CD4-positive, alpha-beta memory T cell (primary cell): ENCODE measurements at places on chromosomes 4 and X. TPM values are rescaled to one million over a fixed set of nuclear protein-coding genes. Genes with fewer than 3 reads are reported as not detected.
A peak's percentile ranks its signal among the peaks of the same experiment; 100 is the strongest.

GRCh38 chr4:153419673-153420278, 46.4 kb upstream of the TMEM131L start:
- no peaks in the 10 kb centered on the region for H3K27me3 ChIP-seq
- DNase-seq: no peak
- H3K4me1 ChIP-seq: peaks cover 16% of the 10 kb centered on the region
- H3K4me3 ChIP-seq: no peak overlapping the region
- no peaks in the 10 kb centered on the region for H3K36me3 ChIP-seq

- no peak for DNase-seq
- H3K4me1 ChIP-seq: no peaks in the 10 kb centered on the region
- no peaks in the 10 kb centered on the region for H3K27me3 ChIP-seq
- no peaks in the 10 kb centered on the region for H3K36me3 ChIP-seq
- H3K4me3 ChIP-seq: no peak overlapping the region
- H3K27ac ChIP-seq: no peak overlapping the region
Observed at GRCh38 chr4:109327641-109328040, 25.2 kb upstream of the COL25A1 start.

GRCh38 chrX:108132876-108133275, 41.3 kb downstream of the ATG4A start:
- H3K4me3 ChIP-seq: no peak overlapping the region
- no peak for DNase-seq
- peaks cover 2% of the 10 kb centered on the region for H3K36me3 ChIP-seq
- H3K27me3 ChIP-seq: no peaks in the 10 kb centered on the region
- no peak overlapping the region for H3K27ac ChIP-seq
- no peaks in the 10 kb centered on the region for H3K4me1 ChIP-seq

DNA sequence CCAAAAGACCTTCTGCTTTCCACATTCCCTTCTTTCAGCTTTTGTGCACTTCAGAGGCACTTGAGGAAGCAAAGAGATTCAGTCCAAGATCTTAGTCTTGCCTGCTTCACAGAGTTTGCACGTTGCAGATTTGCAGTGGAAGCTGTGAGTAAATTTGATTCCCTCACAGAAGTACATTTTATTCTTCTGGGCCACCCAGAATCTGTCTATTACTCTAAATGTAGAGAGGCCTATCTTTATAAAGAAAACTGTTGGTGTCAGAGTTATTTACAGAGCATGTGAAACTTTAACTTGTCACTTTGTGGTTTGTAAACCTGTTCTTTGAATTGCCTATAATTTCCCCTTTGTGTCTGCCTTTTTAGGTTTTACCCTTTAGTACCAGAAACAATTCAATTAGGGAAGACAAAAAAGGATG, 15.5 kb downstream of the SPRY1 start:
- no peak overlapping the region for H3K4me3 ChIP-seq
- no peaks in the 10 kb centered on the region for H3K27me3 ChIP-seq
- DNase-seq: no peak
- no peaks in the 10 kb centered on the region for H3K36me3 ChIP-seq
- H3K4me1 ChIP-seq: peaks cover 4% of the 10 kb centered on the region

DNA sequence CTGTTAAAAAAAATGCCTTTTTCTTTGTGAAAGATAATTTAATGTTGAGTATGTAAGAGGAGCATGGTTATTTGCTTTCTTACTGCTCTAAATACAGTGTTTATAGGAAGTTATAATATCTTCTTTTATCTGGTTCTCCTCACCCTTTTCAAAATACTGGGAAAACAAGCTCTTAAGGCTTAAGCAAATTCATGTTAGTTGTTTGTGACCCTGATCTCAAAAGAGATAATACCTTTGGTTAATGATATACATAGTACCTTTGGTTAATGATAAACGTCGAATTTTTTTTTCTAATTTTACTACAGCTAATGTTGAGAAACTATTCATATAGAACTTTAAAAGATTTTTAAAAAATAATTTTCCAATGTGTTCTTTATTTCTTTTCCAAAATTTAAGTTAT, 180.1 kb downstream of the RAPGEF2 start:
- H3K4me3 ChIP-seq: no peak overlapping the region
- DNase-seq: no peak
- no peaks in the 10 kb centered on the region for H3K4me1 ChIP-seq

GRCh38 chr4:157128395-157128794, 52.4 kb downstream of the GLRB start:
- H3K27ac ChIP-seq: no peak overlapping the region
- no peak for DNase-seq
- no peaks in the 10 kb centered on the region for H3K27me3 ChIP-seq
- no peak overlapping the region for H3K4me3 ChIP-seq

DNA sequence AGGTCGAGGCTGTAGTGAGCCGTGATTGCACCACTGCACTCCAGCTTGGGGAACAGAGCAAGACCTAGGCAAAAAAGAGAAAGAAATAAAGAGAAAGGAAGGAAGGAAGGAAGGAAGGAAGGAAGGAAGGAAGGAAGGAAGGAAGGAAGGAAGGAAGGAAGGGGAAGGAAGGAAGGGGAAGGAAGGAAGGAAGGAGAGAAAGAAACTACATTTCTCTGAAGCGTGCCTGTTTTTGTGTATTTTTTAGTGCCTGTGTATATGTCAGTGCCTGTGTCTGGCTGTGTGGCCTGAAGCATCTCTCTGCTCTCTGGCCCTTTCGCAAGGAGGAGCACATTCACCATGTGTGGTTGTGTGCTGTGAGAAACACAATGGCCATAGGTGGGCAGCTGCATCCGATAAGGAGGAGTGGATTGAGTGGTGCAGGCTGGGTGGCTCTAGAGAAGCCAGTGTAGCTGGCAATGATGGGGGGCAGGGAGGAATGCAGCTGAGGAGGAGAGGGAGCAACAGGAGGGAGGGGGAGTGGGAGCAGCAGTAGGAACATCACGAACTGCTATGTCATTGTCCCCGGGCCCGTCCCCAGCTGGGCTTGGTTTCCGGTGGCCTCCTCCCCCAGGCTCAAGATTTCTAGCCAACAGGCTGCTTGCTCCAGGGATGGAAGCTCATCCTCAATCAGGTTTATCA, 11.4 kb downstream of the SYN1 start:
- no peaks in the 10 kb centered on the region for H3K4me1 ChIP-seq
- no peaks in the 10 kb centered on the region for H3K27me3 ChIP-seq
- DNase-seq: no peak
- H3K4me3 ChIP-seq: no peak overlapping the region
- H3K27ac ChIP-seq: no peak overlapping the region
- no peaks in the 10 kb centered on the region for H3K36me3 ChIP-seq

DNA sequence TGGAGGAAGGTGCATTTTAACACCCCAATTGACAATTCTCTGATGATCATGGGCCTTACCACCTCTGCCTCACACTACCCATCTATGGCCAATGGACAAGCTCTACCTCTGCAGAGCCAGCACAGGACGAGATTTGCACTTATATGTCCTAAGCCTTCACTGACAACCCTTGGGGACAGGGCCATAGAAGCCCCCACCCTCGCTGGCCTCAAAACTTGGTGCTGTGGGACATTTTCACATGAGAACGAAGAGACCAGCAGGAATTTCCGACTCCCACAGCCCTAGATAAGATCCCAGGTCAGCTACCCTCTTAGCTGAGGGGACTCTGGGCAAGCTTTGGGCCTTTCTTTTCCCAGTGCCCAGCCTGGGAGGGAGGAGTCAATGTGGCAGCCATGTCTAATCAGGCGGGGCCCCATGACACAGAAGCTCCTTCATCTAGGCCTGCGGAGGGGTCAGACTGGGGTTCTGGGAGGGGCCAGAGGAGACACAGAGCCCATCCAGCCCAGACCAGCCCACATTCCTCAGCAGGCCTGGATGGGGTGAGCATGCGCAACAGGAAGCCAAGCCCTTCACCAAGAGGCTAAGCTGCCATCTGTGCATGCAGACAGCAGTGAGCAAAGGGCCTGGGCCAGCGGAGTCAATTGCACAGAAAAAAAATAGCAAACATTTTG, 12.1 kb downstream of the PJA1 start:
- DNase-seq: no peak
- no peak overlapping the region for H3K27ac ChIP-seq
- no peaks in the 10 kb centered on the region for H3K4me1 ChIP-seq
- no peaks in the 10 kb centered on the region for H3K27me3 ChIP-seq
- H3K36me3 ChIP-seq: no peaks in the 10 kb centered on the region

DNA sequence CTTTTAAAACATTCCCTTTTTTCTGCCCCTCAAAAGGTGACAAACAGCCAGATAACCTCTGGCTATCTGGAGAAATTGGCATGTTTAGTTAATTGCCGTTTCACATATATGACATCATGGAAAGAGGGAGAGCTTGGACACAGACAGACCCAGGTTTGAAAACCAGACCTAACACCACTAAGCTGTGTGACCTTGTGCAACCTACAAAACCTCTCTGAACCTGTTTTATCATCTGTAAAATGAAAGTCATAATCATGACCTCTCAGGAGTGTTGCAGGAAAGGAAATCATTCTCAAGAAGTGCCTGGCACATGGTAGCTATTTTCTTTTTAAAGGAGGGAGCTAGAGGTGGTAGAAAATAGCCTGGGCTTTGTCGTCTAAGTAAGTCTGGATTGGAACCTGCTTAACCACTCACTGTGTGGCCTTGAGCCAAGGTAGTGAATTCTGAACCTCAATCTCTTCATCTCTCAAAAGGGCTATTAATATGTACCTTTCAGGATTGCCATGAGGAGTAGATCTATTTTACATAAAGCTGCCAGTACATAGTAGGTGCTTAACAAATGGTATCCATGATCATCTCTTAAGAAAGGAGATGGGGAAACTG, 363.5 kb downstream of the BCOR start:
- no peaks in the 10 kb centered on the region for H3K27me3 ChIP-seq
- H3K36me3 ChIP-seq: no peaks in the 10 kb centered on the region
- H3K4me3 ChIP-seq: no peak overlapping the region
- H3K4me1 ChIP-seq: peaks cover 8% of the 10 kb centered on the region
- DNase-seq: no peak
- H3K27ac ChIP-seq: no peak overlapping the region

DNA sequence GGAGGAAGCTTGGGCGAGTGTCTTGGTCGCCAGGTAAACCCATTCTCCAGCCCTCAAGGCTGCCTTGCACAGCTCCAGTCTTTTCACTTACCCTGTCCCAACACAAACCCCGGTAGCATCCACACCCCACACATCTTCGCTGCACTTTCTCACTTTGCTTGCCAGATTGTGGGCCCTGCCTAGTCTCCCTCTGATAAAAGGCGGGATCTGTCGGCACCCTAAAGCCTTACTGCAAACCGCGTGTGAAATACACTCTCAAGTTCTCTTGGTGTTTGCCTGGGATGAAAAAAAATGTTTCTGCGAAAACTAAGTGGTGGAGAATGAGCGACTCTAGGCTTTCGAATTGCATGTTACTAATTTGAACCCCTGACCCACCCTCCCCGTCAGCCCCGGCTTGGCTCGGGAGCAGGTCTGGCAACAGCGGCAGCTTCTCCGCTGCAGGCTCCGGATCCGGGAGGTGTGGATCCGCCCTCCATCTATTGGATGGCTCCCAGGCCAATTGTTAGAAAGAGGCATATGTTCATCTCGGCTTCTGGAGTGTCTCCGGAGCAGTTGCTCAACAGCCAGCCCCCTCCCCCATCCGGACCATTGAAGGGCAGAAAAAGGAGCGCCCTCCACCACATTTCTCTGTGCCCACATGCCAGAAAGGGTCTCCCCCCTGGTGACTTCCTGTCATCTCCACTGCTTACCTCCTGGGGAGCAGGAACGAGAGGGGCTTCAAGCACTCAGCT, 3.0 kb upstream of the CITED1 start:
- H3K4me3 ChIP-seq: peak overlapping the region; percentile 17
- peaks cover 24% of the 10 kb centered on the region for H3K4me1 ChIP-seq
- no peak for DNase-seq
- H3K27ac ChIP-seq: no peak overlapping the region

GRCh38 chr4:103915224-103915869, 195.6 kb upstream of the TACR3 start:
- H3K4me3 ChIP-seq: no peak overlapping the region
- DNase-seq: no peak
- H3K36me3 ChIP-seq: no peaks in the 10 kb centered on the region
- H3K27ac ChIP-seq: no peak overlapping the region

DNA sequence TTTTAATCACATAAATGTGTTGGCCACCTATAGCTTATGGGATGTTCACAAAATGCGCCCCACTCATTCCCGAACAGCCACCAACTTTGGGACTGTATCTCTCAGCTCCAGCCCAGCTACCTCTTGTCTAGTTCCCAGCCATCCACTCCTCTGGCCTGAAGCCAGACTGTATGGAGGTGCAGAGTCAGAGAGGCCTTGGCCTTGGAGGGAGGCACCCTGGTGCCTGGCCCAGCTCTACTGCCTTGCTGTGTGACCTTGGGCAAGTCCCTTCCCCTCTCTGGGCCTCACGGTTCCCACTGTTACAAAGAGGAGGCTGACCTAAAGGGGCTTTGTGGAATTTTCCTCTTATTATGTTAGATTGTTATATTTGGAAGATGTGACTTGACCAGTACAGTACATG, 13.9 kb downstream of the MAMLD1 start:
- H3K27ac ChIP-seq: no peak overlapping the region
- no peaks in the 10 kb centered on the region for H3K27me3 ChIP-seq
- H3K4me1 ChIP-seq: no peaks in the 10 kb centered on the region
- no peak for DNase-seq
- no peaks in the 10 kb centered on the region for H3K36me3 ChIP-seq

GRCh38 chr4:26715636-26716242, 131.9 kb downstream of the TBC1D19 start:
- no peak overlapping the region for H3K27ac ChIP-seq
- no peaks in the 10 kb centered on the region for H3K4me1 ChIP-seq
- H3K4me3 ChIP-seq: no peak overlapping the region
- no peak for DNase-seq

GRCh38 chr4:15783676-15784075, 5.5 kb downstream of the CD38 start:
- no peak for DNase-seq
- no peaks in the 10 kb centered on the region for H3K27me3 ChIP-seq
- H3K4me1 ChIP-seq: peaks cover 26% of the 10 kb centered on the region
- H3K36me3 ChIP-seq: no peaks in the 10 kb centered on the region

DNA sequence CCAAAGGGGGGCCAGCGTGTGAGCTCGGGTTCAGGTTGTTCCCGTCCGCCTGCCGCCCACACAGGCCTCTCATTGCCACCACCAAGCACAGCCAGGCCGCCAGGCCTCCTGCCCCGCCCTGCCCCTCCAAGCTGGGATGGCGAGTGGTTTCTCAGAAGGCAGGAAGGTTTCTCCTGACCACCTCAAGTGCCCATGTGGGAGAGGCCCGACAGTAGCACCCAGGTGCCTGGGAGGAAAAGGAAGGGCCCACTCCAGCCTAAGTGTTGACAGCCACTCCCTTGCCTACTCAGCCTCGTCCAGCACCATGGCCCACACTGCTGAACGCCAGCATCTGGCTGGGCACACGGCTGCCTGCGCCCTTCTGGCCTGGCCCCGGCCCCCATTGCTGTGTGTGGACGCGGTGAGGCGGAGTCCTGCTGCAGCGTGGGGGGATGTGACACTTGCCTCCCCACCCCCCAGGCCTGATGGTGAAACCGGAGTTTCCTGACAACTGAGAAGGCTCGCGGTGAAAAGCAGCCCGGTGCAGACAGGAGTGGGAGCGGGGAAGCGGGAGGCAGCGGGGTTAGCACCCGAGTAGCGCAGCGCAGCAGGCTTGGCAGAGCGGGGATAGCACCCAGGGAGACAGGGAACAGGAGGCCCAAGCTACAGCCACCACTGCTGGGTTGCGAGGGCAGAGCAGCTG, 19.2 kb downstream of the FLNA start:
- peaks cover 99% of the 10 kb centered on the region for H3K4me1 ChIP-seq
- H3K36me3 ChIP-seq: peaks cover 83% of the 10 kb centered on the region
- peak overlapping the region; percentile 15 for H3K27ac ChIP-seq
- H3K4me3 ChIP-seq: no peak overlapping the region

The GALNTL6 gene
- total RNA-seq: not detected

The C4orf51 gene
- not detected for total RNA-seq

The DOCK11 gene
- total RNA-seq: 110 TPM

The UBQLN2 gene
- total RNA-seq: 64.0 TPM

The GPRASP2 gene
- 2.2 TPM for total RNA-seq

The XK gene
- total RNA-seq: not detected
